NCI-H1105 (cell line): ENCODE measurements at places on chromosomes 12 and 14.

DNA sequence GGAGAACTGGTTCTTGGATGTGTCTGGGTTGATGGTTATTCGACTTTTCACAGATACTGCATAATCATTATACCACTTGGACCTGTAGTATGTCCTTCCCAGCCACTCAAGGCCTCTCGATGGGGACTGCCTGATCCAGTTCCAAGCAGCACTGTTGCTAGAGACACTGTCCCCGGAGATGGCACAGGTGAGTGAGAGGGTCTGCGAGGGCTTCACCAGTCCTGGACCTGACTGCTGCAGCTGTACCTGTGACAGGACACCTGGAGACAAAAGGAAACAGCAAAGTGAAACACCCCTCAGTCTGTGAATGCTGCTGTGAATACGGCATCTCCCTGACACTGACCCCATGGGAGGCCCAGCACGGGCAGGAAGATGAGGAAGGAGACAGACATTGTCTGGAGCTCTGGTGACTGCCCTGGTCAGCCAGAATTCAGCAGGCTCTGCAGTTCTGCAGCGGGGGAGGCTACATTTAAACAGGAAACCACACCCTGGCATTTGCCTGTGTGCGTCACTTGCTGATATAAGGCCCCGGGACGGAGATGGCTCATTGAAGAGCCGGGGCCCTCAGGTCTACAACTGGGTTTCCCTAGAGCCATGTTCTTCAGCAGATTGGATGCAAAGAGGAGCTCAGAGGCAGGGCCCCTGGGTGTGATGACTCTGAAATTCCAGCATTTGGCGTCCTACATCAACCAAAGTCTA is 413.6 kb downstream of the TMEM121 start:
- no peak for DNase-seq

- peak; percentile 5 for DNase-seq
Observed at GRCh38 chr14:60095781-60096450, 4.2 kb downstream of the PCNX4 start.

DNA sequence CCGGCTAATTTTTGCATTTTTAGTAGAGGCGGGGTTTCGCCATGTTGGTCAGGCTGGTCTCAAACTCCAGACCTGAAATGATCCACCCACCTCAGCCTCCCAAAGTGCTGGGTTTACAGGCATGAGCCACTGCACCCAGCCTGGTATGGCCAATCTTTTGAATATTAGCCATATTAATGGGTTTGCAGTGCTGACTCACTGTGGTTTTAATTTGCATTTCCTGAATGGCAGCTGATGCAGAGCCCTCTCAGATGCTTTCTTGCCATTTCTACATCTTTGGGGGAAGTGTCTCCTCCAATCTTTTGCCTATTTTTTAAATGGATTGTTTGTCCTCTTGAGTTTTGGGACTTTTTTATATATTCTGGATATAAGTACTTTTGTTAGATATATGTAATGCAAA is 55.5 kb upstream of the NPAS3 start:
- DNase-seq, result no peak

DNA sequence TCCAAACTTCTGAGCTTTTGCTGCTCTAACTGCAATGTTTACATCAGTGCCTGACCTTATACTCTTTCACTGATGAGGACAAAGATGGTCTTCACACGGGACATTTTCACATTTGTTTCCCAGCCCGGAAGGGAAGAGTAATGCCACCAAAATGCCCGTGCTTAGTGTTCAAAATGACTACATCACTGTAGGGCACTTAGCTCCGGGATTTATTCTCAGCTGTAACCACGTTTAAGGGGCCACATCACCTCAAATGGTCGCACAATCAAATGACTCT is 2.9 kb downstream of the GSG1 start:
- DNase-seq, result no peak

DNA sequence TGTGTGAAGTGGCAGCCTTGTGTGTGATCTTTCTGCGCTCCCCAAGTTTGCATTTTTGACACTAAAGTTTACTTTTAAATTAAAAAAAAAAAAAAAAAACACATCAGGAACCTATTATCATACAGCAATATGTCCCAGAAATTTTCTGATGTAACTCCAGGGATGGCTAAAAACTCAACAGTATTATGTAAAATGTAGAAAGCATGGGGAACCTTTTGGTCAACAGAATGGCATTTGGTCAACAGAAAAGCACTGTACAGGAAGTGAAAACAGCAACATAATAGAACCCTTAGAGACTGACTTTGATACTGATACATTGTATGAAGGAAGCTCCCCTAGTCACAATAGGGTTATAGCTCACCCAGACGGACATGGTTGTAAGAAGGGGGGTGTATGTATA is 224.3 kb downstream of the ITPR2 start:
- no peak for DNase-seq

DNA sequence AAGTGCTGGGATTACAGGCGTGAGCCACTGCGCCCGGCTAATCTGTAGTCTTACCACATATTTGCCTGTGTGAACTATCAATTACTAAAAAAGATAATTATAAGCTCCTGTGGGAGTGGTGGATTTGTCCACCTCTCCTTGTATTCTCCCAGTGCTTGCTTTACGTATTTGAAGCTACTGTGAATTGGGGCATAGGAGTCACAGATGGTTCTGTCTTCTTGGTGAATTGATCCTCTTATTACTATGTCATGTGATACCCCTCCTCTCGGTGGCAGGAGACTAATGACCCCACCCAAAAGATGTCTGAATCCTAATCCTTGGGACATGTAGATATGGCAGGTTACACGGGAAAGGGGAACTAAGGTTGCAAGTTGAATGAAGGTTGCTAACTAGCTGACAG is 11.8 kb downstream of the GPR132 start:
- DNase-seq, result no peak

DNA sequence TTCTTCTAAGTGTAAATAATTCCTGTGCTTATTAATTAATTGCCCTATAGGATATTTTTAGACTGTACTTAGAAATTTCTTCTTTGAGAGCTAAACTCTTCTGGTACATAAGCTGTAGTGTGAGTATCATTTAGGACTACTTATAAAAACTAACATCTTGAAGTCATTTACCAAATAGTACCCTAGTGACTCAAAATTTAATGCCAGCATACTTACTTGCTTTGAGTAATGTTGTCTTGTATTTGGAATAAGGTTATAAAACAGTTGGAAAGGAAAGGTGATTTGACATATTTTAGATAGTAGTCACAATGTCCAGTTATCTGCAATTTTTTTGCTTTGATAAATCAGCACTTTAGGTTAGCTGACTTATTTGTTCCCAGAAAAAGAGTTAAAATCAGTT is 39.1 kb downstream of the SPATA7 start:
- DNase-seq, result no peak
